OCI-M1 (cell line): ENCODE measurements at places on chromosomes 3 and 15.

DNA sequence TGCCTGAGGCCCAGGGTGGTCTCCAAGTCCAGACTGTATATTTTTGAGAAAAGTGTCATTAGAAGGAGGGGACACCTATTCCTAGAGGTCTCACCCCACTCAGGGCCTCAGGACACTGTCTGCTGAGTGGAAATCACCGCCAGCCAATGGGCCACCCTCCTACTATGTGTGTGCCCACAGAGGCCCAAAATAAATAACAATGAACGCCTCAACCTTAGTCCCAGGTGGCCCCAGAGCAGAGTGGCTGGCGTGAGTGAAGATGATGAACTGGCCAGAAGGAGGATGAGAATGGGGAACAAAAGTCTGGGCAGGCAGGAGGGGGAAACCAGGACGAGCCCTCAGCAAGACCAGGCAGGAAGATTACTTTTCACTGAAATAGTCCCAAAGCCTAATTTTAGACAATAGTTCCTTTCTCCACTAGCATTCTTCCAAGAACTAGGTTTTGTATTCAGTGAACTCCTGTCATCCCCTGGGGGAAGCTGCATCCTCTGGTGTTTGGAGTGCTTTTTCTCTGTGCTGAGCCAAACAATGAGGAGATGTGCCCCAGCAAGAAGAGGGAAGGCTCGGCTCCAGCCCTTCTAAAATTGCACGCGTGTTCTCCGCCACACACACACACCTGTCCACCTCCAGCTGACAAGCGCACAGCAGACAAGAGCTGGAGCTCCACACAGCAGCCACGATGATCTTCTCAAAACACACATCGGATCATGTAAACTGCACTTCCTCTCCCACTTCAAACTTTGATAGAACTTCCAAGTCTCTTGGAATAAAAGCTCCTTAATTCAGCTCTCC lies 72.2 kb downstream of the ADCY5 start:
- no peak for DNase-seq

- DNase-seq = peak; percentile 44
These were observed 276.7 kb upstream of the ARRDC4 start for GRCh38 chr15:97683831-97684230.

DNA sequence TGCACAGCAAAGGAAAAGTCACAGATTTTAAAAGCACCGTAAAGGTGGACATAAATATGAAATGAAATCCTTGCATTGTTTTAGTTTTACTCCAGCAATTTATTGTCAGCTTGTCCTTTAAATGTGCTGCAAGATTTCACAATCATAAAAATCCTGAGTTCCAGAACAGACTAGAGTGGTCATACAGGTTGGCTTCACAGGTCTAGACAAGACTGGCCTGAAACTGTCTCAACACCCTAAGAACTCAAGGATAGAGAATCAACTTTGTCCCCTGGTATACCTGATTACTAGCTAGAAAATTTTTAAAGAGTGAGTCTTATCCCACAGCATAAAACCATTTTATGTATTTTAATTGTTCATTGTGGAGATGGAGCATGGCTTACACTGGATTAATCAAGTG lies 521.7 kb upstream of the MCTP2 start:
- DNase-seq = no peak

- DNase-seq = no peak
These were observed 954 bp upstream of the DGKG start for GRCh38 chr3:186362988-186363387.

- DNase-seq = no peak
These were observed 7.1 kb downstream of the AMOTL2 start for GRCh38 chr3:134366928-134367811.

- DNase-seq = no peak
These were observed 46.9 kb downstream of the IL17RD start for GRCh38 chr3:57118254-57118653.

- peak; percentile 11 for DNase-seq
These were observed 34.9 kb downstream of the TMEM39A start for GRCh38 chr3:119428538-119428937.

- DNase-seq = no peak
These were observed 615.2 kb upstream of the NR2F2 start for GRCh38 chr15:95715116-95715903.

GRCh38 chr15:76866008-76866407 lies 39.1 kb downstream of the SCAPER start:
- no peak for DNase-seq

GRCh38 chr15:85477730-85478129 lies 97.3 kb downstream of the AKAP13 start:
- DNase-seq = no peak

GRCh38 chr15:40782609-40783227 lies 12.9 kb downstream of the C15orf62 start:
- DNase-seq = peak; percentile 76
